Chondrocyte (in vitro differentiated cells): ENCODE measurements at places on chromosomes 7 and 10.
A peak's percentile ranks its signal among the peaks of the same experiment; 100 is the strongest.

- DNase-seq: no peak
Observed at GRCh38 chr7:81925530-81925929, 155.7 kb upstream of the HGF start.

DNA sequence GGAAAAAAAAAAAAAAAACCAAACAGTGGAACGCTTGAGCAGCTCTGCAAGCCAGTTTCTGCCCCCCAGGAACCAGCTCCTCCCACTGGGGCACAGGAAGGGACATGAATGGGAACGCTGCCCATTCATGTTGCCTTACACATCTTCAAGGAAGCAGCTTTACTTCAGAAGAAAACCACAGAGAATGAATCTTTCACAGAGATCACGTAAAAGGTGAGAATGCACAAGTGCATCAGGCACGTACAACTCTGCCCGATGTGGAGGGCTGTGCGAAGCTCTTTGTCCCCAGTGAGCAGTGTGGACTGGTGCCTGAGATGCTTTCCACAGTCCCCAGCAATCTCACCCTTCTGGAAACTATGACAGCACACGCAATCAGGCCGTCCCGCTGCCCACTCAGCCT is 106.2 kb downstream of the DLG5 start:
- peak; percentile 17 for DNase-seq

- no peak for DNase-seq
Observed at GRCh38 chr7:129896568-129897382, 56.0 kb downstream of the UBE2H start.

- no peak for DNase-seq
Observed at GRCh38 chr10:124152139-124153022, 59.0 kb upstream of the CHST15 start.
